ENCODE measurements at places on chromosomes 2 and 18.

GRCh38 chr2:19987936-19988335, 2.0 kb downstream of the WDR35 start:
- no peak for DNase-seq

DNA sequence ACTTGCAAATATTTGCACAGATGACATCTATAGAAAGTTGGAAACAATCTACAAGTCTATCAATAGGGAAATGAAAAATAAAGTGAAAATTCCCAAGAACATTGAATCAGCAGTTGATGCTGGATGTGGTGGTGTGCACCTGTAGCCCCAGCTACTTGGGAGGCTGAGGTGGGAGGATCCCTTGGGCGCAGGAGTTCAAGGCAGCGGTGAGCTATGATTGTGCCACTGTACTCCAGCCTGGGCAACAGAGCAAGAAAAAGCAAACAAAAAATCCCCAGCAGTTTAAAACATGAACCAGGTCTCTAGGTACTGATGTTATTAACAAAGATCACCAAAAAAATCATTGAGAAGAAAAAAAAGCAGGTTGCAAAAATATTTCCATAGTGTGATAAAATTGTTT, 15.4 kb upstream of the NDUFV2 start:
- DNase-seq: no peak

- no peak for DNase-seq
Observed at GRCh38 chr2:104897515-104898184, 43.7 kb downstream of the POU3F3 start.

- DNase-seq: no peak
Observed at GRCh38 chr2:30334762-30335363, 103.5 kb downstream of the LBH start.

GRCh38 chr2:51039581-51039980, 7.6 kb upstream of the NRXN1 start:
- DNase-seq: no peak

DNA sequence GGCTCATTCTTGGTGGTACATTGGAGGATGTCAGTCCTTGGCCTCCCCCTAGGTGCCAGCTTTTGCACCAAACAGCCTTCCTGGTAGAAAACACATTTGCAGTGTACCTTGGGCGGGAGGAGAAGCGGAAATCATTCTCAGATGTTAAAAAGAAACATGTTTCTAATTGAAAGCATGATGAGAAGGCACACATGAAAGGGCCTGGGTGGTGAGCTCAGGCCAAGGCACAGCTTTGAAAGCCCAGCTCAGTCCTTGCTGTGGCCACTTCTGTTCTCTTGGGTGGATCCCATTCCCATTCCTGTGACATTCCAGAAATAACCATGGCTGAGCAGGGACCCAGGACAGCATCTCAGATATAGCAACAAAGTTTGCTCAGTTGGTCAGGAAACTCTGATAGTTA, 71.5 kb downstream of the LTBP1 start:
- no peak for DNase-seq

- no peak for DNase-seq
Observed at GRCh38 chr18:68387246-68387645, 327.7 kb downstream of the TMX3 start.

- DNase-seq: peak; percentile 7
Observed at GRCh38 chr2:170148161-170148560, 29.8 kb upstream of the MYO3B start.

DNA sequence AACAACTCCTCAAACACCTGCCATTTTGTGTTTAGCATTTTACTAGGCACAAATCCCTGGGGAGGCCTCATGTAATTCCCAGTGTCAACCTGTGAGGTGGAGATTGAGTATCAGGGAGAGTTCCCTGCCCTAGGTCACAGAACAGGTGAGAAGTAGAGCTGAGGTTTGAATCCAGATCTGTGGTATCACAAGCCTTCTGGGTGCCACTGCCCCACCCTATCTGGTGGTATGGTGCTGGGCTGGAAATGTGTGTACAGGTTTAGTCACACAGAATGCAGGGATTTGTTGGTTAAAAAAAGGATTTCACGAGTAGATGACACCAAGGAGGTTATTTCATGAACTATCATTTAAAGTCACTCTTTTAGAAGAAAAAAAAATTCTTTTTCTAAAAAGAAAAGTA, 35.7 kb upstream of the PKDCC start:
- no peak for DNase-seq

Measured in endothelial cell of umbilical vein (primary cell).